ENCODE measurements at places on chromosomes 3 and 15. TPM values are rescaled to one million over a fixed set of nuclear protein-coding genes. Genes with fewer than 3 reads are reported as not detected.

- no peak for DNase-seq
Observed at GRCh38 chr15:25738171-25738965, 124.8 kb downstream of the ATP10A start.

The TGM5 gene
- not detected for total RNA-seq

The ZNF501 gene
- total RNA-seq: 4.7 TPM

The NOX5 gene
- total RNA-seq: not detected

GRCh38 chr3:4808637-4809036 lies 170.6 kb upstream of the BHLHE40 start:
- no peak for DNase-seq

DNA sequence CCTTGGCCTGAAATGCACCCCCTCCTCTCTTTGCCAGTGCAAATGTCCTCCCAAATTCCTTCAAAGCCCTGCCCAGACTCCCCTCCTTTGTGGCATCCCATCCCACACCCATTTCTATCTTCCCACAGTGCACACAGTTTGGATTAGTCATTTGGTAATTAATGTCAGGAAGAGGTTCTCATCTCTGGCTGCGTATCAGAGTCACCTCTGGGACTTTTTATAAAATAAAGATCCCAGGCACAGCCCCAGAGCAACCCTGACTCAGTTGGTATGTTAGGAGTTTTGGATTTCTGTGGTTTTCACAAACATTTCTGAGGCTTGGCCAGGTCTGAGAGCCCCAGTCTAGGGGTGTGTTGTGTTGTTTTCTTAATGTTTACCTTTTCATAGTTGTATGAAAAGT lies 41.6 kb downstream of the C3orf20 start:
- DNase-seq: no peak

DNA sequence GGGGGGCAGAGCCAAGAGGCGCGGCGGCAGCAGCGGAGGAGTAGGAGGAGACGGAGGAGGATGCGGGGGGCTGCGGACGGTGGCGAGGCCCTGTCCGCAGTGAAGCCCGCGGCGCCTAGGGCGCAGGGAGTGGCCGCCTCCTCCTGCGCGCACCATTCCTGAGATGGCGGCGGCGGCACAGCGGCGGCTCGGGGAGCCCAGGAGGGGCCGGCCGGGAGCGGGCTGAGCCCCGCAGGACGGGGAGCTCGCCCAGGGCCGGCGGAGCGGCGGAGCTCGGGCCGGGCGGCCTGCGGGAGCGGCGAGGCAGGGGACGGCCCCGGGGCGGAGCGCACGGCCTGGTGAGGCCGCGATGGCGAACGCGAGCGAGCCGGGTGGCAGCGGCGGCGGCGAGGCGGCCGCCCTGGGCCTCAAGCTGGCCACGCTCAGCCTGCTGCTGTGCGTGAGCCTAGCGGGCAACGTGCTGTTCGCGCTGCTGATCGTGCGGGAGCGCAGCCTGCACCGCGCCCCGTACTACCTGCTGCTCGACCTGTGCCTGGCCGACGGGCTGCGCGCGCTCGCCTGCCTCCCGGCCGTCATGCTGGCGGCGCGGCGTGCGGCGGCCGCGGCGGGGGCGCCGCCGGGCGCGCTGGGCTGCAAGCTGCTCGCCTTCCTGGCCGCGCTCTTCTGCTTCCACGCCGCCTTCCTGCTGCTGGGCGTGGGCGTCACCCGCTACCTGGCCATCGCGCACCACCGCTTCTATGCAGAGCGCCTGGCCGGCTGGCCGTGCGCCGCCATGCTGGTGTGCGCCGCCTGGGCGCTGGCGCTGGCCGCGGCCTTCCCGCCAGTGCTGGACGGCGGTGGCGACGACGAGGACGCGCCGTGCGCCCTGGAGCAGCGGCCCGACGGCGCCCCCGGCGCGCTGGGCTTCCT lies at the start of gene GPR27:
Gene GPR27 (plus strand): TSS at position 155 of the 909 bp plus-strand sequence. CDS start 195 bp downstream, at position 350.
- peak; percentile 33 for DNase-seq

The OXSR1 gene
- 36.0 TPM for total RNA-seq

GRCh38 chr3:115004201-115005140 lies 142.6 kb downstream of the ZBTB20 start:
- DNase-seq: no peak

DNA sequence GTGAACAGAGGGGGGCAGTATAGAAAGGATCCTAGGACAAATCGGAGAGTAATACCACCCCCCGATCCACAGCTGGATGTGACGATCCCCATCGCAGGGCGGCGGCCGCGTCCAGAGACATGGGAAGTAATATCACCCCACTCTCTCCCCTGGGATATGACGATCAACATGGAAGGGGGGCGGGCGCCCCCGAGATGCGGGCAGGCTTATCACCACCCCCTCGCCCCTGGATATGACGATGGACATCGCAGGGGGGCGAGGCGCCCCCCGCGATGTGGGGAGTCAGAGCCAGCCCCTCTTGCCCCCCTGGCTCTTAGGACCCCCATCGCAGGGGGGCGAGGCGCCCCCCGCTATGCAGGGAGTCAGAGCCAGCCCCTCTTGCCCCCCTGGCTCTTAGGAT lies 120.4 kb upstream of the OSBPL11 start:
- DNase-seq: no peak

All from endothelial cell (in vitro differentiated cells).